ENCODE measurements at places on chromosomes 7 and 10.

DNA sequence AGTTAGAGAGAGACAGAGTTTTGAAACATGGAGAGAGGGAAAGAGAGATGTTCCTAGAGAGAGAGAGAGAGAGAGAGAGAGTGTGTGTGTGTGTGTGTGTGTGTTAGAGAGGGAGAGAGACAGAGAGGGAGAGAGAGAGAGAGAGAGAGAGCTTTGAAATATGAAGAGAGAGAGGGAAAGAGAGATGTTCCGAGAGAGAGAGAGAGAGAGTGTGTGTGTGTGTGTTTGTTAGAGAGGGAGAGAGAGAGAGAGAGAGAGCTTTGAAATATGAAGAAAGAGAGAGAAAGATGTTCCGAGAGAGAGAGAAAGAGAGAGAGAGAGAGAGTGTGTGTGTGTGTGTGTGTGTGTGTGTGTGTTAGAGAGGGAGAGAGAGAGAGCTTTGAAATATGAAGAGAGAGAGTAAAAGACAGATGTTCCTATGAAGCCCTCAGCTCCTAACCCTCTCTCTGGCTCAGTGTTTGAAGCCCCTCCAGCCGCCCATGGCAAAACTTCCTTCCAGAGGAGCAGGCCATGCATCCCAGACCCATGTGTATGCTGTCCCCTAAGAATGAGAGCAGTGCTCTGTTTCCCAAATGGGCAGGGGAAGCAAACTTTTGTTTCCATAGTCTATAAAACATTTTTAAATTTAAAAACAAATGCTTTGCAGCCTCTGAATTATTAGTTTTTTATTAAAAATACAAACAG is 130.9 kb downstream of the KCNMA1 start:
- no peak for DNase-seq

DNA sequence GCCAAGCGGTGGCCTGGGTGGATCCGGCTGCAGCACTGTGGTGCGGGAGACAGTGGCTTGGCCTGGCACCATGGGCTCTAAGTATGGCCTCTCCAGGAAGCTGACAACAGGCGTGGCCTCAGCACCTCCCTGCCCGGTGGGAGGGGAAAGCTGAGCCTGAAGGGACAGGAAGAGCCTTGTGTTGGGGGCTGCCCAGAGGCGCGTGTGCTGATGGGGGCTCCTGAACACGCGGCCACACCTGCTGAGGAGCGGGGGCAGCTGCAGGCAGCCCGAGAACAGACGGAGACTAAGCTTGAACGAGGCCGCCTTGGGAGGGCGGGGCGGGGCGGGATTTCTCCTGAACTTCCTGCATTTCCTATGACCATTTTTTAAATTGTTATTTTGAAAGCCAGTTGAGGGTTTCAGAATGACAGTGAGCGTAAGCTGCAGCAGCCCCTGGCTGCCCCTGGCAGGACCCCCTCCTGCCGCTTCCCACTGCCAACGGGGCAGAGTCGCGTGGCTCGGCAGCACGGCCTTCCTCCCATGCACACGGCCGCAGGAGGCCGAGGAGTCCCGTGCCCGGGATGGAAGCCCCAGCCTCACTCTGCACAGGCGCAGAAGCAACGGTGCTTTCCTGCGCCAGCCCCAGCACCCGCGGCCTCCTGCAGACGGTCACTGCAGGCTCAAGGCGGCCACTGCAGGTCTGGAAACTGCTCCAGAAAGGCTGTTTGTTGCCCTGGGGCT is 43.2 kb downstream of the DPYSL4 start:
- no peak for DNase-seq

DNA sequence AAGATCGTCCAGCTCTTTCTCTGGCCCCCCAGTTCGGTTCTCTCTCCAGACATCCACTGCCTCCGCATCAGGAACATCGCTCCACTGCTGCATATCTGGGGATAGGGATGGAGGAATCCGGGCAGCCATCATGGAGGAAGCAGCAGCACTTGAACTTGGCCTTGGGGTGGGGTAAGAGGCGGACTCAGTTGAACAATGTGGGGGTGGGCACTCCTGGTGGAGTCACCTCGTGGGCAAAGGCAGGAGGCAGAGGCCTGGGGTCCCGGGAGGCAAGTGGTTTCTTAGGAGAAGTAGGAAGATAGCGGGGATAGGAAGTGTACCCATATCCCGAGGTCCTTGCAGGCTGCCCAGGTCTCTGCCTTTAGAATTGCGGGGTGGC is 98.3 kb downstream of the CHST15 start:
- no peak for DNase-seq

- no peak for DNase-seq
Measured at GRCh38 chr7:151735186-151735850, 141.6 kb downstream of the PRKAG2 start.

DNA sequence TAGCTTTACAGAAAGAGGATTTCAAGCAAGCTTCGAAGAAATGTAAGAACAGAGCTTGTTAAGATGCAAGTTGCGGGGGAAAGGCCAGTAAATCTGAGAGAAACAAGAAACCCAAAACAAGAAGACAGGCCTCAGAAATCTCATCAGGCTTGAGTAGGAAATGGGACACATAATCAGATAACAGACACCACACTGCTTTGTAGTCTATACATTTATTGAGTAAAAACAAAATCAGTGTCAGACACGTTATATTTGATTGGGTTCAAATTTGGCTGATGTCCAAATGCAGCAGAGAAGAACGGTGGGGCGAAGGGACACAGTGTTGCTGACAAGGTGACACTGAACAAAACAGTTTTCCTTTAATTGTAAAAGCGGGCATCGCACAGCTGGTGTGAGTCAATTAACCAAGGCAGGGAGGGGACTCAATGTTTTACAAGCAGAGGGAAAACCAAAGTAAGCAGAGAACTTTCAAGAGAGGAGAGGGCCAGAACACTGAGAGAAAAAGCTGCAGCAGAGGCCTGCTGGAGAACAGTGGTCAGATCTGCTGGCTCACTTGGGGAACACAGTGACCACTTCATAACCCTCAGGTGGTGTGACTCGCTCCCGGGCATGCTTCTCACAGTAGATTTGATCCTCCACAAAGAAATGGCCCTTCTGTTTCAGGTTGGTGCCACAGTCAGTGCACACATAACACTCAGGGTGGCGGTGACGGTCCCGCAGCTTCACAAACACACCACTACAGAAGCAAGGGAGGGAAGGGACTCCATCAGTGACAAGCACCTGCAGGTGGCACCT is 43.5 kb downstream of the ACSM6 start:
- DNase-seq: no peak

DNA sequence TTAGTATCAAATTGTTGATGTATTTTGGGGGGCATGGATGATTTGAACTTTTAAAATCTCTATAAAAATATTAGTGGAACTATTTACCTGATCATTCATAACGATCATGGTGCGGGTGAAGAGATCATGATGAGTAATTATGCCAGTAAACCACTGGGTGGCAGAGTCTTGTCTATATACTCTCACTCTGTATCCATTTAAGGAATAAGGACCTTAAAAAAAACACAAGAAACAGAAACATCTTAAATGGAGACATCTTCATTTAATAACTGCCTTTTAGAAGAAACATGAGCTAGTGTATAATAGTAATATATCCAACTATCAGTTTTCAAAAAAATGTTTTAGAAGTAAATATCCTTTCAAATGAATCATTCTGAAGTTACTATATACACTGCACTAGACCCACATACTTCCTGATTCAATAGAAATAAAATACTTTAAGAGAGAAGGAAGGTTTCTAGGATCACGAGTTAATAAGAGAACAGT is 84.0 kb downstream of the NRBF2 start:
- no peak for DNase-seq

DNA sequence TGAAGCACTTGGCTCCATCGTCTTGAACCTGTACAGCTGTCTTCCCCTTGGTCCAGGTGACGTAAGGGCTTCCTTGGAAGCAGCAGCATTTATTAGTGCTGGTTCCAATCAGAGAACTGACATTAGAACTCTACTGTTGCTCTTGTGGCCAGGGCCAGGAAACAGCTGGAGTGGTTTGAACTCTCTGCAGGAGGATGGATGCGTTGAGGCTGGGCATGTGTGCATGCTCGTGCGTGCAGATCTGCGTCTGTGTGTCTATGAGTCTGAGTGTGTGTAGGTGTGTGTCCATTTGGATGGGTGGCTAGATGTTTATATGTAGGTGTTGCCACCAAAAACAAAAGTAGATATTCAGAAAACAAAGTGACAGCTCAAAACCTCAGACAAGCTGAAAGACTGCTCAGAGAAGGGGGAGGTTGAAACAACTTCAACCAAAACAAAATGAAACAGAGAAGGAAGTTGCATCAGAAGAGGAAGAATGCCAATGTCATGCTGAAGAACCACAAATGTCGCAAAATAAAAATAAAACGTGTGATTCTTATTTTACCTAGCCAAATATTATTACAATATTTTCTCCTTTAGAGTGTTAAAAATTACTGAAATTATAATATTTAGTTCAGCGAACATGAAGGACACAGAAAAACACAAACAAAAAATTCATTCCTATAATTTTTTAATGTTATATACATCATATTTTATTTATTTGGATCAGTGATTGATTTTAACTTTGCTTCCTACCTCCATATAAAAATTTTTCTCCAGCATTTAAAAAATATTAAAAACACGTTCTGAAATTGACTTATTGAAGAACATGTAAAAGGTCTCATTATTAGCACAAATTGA is 96.1 kb upstream of the MKLN1 start:
- peak; percentile 31 for DNase-seq

DNA sequence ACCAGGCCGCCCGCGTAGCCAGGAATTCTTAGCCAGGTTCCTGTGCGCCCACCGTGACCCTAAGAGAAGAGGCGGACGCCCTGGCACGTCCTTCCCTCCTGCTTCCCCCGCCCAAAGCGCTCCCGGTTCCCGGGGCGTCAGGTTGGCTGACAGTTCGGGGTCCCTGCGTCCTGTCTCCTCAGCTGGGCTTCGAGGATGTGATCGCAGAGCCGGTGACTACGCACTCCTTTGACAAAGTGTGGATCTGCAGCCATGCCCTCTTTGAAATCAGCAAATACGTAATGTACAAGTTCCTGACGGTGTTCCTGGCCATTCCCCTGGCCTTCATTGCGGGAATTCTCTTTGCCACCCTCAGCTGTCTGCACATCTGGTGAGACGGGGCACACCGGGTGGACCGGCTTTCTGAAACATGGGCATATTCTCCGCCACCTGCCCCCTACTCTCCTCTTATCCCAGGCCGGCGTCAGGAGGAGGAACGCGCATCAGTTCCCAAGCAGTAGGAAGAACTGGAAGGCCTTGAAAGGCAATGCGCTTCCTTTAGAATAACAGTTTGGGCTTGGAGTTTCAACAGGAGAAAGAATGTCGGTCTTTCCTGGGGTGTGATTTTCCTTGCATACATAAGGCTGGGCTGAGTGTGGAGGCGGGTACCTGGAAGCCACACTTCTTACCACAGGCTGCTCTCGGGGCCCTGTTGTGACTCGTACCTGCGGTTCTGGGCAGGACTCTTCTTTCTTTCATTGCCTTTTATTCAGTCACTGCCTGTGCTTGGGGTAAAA is 728 bp downstream of the CAV2 start:
- no peak for DNase-seq

DNA sequence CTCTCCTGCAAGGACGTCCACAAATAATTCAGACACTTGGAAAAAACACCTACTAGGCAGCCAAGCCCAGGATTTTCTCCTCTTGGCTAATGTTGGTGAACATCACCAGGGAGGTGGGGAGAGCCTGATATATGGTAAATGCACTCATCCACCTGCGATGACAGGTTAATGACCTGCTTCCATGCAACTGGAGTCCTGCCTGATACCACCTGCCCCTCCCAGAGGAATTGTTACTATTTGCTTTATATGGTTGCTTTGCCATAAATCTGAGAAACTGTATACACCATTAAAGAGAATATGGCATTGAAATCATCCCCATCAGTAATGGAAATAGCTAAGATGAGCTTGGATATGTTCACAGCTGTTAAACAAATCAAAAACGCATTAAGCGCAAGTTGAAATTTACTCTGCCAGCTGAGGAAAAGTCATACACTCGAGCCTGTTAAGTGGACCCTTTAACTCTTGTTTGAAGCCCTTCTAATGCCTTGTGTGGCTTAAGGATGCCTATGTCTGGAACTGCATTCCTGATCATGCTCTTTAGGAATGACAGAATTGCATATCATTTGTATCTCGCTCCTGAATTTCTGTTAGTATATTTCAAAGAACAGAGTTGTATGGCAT is 208.3 kb downstream of the PRPF18 start:
- no peak for DNase-seq

DNA sequence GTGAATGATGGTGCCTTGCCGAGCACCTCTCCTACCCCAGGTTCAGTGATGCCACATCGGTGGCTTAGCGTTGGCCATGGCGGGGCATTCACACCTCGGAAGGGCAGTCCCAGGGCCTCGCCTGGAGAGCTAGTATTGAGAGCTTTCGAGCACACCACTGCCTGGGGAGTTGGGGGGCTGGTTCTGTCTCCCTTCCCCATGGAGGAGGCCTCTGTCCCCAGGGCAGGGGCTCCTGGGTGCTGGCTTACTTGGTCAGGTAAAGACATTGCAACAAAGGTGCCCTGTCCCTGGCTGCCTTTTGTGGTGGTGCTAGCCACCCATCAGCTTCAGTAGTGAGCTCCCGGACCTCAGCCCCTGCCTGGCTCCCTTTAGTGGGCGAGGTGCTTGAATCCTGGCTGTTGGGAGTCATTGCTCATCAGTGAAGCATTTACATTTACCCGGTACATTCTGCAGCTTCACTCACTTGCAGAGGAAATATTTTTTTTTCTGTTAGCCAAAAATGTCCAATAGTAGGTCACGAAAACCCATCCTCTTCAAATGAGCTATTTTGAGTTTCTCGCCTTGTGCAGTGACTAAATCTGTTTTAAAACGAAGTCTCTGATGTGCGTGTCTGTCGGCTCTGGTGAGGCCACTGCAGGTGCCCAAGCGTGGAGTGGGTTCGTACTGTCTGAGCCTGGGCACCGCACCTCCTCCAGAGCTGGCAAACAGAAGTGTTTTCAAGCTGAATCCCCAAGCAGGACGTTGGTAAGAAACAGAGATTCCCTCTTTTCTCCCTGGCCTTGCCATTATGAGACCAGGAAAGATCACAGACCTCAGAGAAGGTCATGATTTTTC is 95.5 kb downstream of the INPP5A start:
- no peak for DNase-seq

GRCh38 chr10:22294694-22295093 is 21.5 kb upstream of the COMMD3 start:
- no peak for DNase-seq

DNA sequence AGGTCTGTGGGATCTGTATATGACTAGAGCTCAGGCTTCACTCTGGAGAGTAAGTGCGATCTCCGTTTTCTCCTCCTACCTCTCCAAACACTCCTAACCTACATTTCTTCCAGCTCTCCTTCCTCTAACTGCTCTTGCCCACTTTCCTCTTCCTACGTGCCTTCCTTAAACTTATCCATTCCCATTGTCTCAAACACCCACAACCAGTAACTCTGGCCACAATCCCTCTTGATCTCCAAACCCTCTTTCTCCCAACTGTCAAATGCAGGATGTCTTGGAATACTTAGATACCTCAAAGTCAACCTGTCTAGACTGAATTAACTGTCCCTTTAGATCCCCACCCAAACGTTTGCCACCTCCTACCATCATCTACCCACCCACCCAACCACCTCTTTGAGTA is 213.7 kb upstream of the KMT2E start:
- DNase-seq: no peak

- DNase-seq: no peak
Measured at GRCh38 chr7:74083928-74084721, 521 bp downstream of the LIMK1 start.
